ENCODE measurements at places on chromosomes 3 and 15.

GRCh38 chr3:146739203-146739671 is 134.1 kb upstream of the PLSCR5 start:
- no peak for DNase-seq

- DNase-seq, result no peak
These were observed 22.2 kb downstream of the MELTF start for GRCh38 chr3:197007296-197007940.

DNA sequence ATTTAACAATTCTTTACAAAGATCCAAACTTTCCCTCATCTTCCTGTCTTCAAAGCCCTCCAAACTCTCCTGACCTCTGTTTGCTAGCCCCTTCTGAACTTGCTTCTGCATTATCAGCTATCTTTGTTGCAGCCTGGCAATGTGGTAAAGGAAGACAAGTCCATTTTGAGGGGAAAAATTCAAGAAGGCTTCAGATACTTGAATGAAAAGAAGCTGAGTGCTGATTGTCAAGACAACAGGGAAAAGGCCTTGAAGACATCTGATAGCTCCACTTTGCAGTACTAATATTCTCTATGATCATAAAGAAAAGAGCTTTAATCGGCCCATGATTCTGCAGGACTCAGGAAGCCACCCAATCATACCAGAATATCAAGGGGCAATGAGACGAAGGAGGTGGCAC is 91.8 kb downstream of the LMLN start:
- no peak for DNase-seq

DNA sequence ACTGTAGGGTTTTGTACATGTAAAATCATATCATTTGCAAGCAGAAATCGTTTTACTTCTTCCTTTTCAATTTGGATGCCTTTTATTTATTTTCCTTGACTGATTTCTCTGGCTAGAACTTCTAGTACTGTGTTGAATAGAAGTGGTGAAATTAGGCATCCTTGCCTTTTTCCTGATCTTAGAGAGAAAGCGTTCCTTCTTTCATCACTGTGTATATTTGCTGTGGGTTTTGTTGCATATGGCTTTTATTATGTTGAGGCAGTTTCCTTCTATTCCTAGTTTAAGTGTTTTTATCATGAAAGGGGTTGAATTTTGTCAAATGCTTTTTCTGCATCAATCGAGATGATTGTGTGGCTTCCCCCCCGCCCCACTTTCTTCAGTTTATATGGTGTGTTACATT is 140.9 kb downstream of the ATG7 start:
- no peak for DNase-seq

DNA sequence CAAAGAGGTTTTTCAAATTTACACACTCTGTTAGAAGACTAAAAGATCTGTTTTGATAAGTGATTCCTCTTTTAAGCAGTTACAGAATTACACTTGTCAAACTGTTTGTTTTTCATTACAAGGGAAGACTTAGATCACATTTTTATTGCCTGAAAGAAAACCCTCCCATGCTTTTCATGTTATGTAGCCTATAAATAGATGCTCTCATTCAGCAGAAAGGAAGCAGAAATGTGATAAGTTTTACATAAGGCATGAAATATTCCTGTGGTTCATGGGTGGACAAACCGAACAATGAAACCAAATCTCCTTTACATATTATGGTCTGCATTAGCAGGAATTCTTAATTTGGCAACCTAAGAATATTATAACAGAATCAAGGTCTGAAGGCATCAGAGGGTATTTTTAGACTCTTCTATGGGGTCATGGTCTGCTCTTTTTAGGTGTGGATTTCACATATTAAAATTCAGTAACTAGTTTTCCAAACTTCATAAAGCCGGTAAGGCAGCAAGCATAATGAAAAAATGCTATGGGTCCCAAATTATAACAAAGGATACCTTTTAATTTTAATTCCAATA is 37.3 kb upstream of the FXR1 start:
- no peak for DNase-seq

GRCh38 chr3:138440596-138440995 is 6.2 kb downstream of the ESYT3 start:
- no peak for DNase-seq

GRCh38 chr3:171239757-171240503 is 213.4 kb upstream of the SLC2A2 start:
- DNase-seq, result no peak

DNA sequence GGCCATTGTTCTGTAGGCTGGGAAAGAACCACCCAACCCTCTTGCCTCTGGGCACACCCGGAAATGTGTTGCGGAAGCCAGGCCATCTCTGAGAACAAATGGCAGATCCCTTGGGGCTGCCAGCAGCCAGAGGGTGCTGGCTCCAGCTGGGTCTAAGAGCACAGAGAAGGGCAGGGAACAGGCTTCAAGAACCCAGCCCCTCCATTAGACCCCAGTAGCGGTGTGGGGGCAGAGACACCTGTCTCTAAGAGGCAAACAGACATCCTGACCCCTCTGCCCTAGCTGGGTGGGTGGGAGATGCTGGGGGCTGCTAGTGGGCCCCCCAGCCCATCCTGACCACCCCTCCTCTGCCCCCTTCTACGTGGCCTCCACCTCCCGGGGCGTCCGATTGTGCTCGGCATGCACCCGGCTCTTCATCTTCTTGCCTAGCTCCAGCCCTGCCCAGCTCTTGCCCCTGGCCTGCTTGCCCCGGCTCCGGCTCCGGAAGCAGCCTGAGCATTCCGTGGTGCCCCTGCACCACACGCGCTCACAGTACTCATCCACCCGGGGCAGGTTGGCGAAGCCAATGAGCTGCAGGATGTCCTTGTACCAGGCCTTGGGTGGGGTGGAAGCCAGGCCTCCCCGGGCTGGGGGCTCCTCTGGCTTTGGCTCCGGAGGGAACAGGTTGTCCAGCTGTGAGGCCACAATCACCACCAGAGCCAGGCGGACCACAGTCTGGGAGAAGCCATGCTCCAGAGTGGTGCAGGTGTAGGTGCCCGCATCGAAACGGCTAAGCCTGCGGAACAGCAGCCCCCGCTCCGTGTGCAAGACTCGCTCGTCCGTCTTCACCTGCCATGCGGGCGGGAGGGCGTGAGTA is 9.4 kb downstream of the SEMA3G start:
- no peak for DNase-seq

- no peak for DNase-seq
These were observed 335.1 kb upstream of the RGMA start for GRCh38 chr15:93424131-93424530.

DNA sequence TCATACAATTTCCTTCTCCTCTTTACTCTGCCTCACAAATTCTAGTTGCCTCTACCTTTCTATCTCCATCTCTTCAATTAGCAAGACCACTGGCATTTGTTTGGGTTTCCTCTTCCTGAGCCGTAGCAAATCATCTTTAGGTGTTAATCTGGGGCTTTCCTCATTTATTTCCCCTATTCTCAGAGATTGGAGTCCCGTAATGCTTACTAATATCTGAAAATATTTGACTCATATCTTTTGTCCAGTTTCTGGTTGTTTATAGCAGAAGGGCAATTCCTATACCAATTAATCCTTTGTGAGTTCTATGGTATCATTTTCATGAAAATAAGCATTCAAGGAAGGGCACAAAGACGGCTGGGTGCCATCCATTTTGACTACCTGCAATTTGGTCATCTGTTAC is 103.7 kb downstream of the NR2E3 start:
- DNase-seq, result no peak

- no peak for DNase-seq
These were observed 257.4 kb downstream of the AGBL1 start for GRCh38 chr15:86337071-86337470.

- no peak for DNase-seq
These were observed 54.9 kb downstream of the SLCO3A1 start for GRCh38 chr15:91908391-91908790.

- DNase-seq, result no peak
These were observed 375.9 kb downstream of the FOXP1 start for GRCh38 chr3:71207632-71208031.

- DNase-seq, result peak; percentile 31
These were observed 35.1 kb upstream of the FRMD4B start for GRCh38 chr3:69420781-69421520.

GRCh38 chr15:37550360-37551024 is 383.9 kb upstream of the TMCO5A start:
- DNase-seq, result no peak

DNA sequence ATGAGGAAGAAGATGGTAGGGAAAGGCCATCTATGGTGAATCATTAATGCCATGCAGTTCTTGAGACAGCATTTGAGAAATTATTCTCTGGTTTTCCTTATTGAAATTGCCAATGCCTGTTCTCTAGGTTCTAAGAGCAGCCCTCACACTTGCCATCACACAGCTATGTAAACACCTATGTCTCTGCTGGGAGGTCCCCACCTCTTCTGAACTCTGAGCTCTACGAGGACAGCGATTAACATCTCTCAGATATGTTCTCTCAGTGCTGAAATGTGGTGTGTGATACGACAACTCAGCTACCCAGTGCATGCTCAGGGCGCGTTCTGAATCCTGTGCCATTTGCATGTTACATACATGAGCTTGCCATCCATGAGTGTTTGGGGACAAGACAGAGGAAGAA is 131.3 kb upstream of the CTDSPL start:
- no peak for DNase-seq

GRCh38 chr3:48364840-48365239 is 7.2 kb upstream of the FBXW12 start:
- no peak for DNase-seq

- DNase-seq, result no peak
These were observed 24.6 kb upstream of the RSL24D1 start for GRCh38 chr15:55221090-55222011.

GRCh38 chr3:182357928-182358327 is 435.4 kb upstream of the ATP11B start:
- DNase-seq, result no peak

DNA sequence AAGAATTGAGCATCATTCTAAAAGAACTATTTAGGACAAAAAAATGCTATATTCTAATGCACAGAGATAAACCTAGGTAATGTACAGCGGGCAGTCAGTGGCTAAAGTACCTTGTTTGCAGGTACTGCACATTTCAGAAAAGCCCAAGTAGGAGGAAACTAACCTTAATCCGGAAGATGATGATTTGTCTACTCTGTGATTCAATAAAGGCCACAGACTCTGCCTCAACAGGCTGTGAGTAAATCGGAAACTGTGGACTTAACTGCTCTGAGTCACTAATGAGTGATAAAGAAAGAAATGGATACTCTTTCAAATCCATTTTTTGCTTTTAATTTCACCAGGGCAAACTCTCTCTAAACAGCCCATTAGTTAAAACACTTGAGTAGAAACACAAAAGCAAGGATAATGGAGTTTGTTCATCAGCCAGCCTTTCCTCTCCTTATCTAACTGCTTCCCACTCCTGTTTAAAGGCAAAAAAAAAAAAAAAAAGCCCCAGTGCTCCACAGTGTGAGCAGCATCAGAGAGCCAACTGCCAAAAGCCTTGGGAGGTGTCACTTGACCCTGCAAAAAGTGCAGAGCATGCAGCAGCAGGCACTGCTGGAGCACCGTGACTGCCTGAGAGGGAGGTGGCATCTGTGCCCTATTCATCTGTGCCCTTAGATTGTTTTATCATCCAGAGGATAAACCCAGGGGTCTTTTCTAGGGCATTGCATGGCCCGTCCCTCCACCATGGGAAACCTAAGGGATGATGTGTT is 187.7 kb downstream of the SATB1 start:
- no peak for DNase-seq

GRCh38 chr3:114404590-114404989 is 110.8 kb downstream of the TIGIT start:
- DNase-seq, result no peak

DNA sequence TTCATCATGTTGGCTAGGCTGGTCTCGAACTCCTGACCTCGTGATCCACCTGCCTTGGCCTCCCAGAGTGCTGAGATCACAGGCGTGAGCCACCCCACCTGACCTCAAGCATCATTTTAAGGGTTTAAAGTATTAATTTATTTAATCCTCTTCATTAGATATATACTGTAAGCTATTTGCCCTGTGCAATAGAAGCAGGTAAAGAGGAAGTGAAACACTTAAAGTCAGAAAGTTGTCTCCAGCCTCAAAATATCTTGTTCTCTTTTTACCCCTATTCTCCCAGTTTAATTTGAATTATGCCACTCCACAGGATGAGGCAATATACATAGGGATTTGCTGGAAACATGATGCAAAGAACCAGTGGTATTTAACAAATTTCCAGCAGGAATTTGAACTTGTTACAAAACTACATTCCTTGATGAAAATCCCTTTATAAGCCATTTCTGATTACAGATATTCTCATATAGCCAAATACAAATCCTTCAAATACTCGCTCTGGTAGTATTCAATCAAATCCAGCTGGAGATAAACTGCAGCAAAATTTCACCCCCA is 2.0 kb downstream of the NDUFB5 start:
- DNase-seq, result no peak

GRCh38 chr3:188272481-188273372 is 118.8 kb downstream of the LPP start:
- no peak for DNase-seq

- no peak for DNase-seq
These were observed 377.5 kb downstream of the EDEM1 start for GRCh38 chr3:5565026-5565425.

- no peak for DNase-seq
These were observed 84.5 kb upstream of the C3orf80 start for GRCh38 chr3:160140756-160141155.

DNA sequence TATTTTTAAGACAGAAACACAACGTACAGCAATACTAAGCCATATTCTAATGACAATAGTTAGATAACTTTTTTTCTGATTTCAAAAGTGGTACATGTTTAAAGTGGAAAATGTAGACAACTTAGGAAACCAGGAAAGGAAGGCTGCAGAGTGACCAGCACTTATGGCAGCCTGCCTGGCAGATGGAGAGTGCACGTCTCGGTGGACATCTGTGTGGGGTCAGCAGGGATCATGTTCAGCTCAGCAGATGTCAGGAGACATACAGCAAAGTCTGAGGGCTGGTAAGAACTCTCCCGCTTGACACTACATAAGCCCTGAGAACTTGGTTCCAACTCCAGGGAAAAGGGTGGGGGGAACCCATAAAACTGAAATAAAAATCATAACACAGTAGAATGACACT is 128.6 kb upstream of the ADPGK start:
- DNase-seq, result no peak

- no peak for DNase-seq
These were observed 542.4 kb downstream of the SQOR start for GRCh38 chr15:46177219-46177618.

DNA sequence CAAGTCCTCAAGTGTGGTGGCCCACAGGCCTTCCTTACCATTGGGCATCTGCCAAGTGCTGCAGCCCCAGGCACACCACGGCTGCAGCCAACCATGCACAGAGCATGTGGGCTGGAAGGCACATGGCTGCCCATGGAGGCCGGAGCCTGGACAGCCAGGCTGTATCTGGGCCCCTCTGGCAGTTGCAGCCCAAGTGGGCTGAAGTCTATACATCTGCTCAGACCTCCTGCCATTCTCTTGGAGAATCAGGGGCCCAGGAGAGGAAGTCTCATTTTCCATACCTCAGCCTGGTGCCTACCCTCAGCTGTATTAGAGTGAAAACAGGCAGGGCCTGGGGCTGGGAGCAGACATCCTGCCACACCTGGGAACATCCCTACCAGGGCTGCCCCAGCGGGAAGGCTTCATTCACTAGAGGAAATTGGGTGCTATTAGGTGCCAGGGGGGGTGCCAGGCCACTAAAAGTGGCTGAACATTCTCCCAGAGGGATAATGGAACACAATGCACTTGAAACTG is 48.0 kb upstream of the SLCO2A1 start:
- no peak for DNase-seq

GRCh38 chr15:68196445-68197169 is 8.5 kb downstream of the CALML4 start:
- no peak for DNase-seq

- DNase-seq, result no peak
These were observed 4.2 kb upstream of the MAGEF1 start for GRCh38 chr3:184715943-184716621.

- no peak for DNase-seq
These were observed 76.3 kb downstream of the SMARCC1 start for GRCh38 chr3:47705391-47705790.

All from adrenal gland (tissue), 19 donors.